GM19239 (cell line): ENCODE measurements at places on chromosomes 6 and 20.

DNA sequence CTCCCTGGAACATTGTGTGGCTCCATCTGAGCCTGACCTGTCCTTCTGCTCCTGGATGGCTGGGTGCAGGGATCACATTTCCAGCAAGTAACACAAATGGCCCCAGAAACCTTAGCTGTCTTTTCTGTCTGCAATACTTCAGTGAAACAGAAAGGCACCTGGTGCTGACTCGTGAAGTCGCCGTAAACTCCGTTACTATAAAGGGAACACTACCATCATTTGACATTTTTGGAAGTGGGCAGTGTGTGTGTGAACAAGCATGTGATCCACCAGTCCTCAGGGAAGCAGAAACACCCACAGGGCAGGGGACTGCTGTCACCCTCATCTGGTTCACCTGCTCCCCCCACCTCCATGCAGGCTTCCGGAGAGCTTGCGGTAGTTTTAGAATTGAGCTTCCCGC is 23.9 kb downstream of the SERPINB6 start:
- DNase-seq = no peak

GRCh38 chr20:24937579-24937978 is 11.5 kb upstream of the CST7 start:
- no peak for DNase-seq

DNA sequence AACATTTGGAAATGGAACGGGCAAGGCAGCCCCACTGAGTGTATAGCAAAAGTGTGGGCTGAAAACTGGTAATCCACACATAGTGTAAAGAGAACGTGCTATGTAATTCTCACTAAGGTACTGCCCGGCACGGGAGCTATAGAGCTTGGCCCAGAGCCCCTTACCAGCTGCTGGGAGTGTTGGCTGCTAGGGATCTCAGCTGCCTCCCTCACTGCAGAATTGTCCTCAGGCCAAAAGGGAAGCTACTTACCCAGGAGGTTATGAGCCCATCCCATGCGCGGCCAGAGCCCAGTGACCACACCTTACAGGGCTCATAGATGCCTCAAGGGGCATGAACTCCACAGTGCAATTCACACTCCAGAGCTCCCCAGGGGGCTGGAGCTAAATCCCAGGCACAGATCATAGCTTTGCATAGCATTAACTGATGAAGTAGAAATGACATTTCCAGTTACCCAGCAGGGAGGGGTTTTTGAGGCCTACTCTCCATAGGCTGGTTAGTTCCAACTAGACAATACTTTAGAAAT is 56.8 kb downstream of the LINC00237 start:
- no peak for DNase-seq

DNA sequence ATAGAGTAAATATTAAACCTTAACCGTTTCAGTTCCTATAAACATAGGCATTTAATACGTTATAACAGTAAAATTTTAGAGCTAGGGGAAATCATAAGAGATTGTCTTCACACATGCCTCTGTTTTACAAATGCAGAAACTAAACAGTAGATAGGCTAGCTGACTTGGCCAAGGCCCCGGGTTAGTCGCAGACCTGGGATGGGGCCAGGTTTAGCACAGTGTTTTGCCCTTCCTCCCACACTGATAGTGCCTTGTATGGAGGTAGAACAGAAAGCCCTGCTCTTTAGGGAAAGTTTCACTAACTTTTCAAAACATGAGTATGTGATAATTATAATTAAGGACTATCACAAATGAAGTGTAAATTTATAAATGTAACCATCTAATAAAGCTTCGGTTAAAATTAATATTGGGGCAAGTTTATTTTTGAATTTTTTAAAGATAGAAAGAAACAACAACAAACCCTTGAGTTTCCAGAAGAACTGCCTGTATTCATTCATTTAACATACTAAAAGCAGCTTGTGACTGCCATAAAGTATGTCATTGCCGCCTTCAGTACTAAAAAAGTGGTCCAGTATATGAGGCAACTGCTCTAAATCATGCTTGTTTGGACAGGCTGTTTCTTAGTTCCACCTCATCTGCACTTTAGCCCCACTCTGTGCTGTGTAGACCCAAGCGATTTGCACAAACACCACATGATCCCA is 62.5 kb upstream of the LOC128125822 start:
- no peak for DNase-seq
